ENCODE measurements at places on chromosomes 16 and 17.

DNA sequence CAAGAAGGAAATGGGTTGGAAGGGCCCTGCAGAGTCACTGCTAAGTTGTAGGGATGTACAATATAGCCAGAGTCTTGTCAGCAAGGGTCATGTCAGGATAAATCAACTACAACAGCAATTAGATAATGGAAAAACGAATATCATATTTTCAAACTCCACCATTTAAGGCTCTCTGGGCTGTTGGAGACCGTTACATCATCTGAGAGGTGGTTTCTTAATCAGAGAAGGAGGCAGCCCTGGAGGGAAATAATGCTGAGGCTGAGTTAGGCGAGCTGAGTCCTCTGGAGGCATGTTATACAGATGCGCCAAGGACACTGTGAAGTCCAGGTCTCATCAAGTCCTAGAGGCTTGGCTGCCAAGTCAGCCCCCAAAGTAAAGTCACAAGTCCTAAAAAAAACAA, 30.3 kb downstream of the LYRM9 start:
- DNase-seq = no peak

DNA sequence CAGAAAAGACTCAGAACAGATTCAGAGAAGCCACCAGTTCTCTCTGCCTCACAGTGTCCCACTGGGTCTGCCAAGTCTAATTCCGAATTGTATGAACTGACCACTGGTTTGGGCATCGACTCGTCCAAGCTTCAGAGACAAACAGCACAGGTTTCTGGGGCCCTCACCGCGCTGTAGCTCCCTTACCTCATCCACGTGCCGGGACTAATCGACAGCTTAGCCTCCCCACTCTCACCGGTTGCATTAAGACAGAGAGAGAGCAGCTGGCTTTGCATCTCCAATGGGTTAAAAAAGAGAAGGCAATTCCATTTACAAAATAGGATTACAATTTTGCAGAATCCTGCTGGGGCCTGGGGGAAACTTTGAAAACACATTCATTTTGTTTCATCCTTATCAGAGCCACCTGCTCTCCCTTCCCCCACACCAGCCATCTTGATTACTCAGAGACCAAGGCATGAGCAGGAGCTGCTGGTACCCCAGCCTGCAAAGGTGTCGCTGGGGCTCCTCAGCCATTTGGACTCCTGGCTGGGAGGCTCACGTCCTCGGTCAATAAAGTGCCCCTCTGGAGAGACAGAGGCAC, 95.3 kb upstream of the RPL38 start:
- no peak for DNase-seq

- DNase-seq = no peak
Observed at GRCh38 chr16:52727441-52727840, 180.5 kb upstream of the TOX3 start.

GRCh38 chr17:36722121-36722902, 120.9 kb downstream of the MRM1 start:
- DNase-seq = peak; percentile 68

DNA sequence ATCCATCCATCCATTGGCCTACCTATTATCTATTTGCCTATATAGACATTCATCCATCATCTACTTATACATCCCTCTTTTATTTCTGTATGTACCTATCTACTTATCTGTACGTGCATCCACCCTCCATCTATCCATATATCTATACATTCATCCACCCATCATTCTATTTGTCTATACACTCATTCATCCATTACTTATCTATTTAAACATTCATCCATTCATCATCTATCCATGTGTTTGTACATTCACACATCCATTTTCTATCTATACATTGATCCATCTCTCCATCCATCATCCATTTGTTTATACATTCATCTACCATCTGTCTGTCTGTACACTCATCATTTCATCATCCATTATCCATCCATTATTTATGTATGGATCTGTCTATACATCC, 365.7 kb upstream of the RBFOX1 start:
- DNase-seq = no peak

DNA sequence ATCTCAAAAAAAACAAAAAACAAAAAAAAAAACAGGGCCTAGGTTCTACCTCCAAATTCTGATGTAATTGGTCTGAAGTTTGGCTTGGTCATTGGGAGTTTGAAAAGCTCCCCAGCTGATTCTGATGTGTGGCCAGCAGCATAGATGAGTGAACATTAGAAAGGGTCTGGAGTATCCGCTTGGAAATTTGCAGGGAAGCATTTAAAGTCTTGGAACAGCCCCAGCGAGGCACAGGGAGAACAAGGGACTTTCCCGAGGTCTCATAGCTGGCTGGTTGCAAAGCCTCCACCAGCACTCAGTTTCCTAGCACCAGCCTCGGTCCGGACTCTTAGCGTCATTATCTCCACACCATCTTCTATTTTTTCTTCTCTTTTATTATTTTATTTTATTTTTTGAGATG, 70.8 kb downstream of the RAB11FIP4 start:
- DNase-seq = no peak

DNA sequence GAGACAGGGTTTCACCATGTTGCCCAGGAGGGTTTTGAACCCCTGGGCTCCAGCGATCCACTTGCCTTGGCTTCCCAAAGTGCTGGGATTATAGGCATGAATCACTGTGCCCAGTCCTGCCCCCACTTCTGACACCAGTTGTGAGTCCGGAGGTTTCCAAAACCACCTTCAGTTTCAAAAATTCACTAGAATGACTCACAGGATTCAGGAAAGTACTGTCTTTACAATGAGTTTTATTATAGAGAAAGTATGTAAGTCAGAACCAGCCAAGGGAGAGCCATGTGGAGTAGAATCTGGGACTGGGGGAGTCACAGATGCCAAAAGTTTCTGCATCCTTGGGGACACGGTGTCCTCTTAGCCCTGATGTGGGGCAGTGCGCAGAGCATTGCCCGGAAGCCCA, 55.1 kb downstream of the PLD6 start:
- DNase-seq = no peak

DNA sequence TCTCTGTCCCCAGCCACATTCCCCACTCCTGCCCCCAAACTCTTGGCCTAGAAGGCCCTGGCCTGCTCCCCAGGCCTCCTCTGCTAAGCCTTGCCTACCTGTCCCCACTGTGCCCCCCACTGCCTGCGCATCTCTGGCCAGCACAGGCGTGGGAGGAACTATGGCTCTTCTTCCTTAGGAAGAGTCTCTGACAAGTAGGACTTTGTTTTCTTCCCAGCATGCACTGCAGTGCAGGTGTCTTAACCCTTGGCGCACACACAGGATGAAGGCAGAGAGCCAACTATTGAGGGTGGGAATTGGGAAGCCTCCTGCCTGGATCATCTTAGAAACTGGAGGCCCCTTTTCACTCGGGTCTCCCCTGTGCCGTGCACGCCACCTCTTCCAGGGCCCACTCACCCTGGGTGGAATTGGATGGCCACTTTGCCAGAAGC, 3.6 kb downstream of the AMDHD2 start:
- no peak for DNase-seq

- DNase-seq = no peak
Observed at GRCh38 chr17:7634384-7634783, 4.4 kb downstream of the SHBG start.

Data from stimulated activated CD4-positive, alpha-beta T cell treated with anti-CD3 and anti-CD28 coated beads, Interleukin-15, amount 100 ng/mL, for 1 hour (primary cell).